ENCODE measurements at places on chromosomes 2 and 18.

DNA sequence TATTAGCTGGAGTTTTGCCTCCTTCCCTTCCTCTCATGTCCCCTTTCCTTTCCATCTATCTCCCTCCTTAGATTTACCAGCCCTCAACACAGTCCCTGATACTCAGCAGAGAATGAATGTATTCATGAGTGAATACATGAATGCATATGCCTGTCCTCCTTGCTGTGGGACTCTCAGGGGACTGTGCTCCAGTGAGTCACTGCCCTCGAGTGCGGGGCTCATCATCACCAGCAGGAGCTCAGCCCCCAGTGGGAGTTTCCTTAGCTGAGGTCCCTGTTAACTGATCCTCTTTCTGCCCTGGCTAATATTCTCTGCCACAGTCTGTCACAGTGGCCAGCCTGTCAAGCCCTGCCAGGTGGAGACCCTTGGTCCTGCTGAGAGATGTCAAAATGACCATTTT is 104.9 kb upstream of the LHCGR start:
- no peak for DNase-seq

DNA sequence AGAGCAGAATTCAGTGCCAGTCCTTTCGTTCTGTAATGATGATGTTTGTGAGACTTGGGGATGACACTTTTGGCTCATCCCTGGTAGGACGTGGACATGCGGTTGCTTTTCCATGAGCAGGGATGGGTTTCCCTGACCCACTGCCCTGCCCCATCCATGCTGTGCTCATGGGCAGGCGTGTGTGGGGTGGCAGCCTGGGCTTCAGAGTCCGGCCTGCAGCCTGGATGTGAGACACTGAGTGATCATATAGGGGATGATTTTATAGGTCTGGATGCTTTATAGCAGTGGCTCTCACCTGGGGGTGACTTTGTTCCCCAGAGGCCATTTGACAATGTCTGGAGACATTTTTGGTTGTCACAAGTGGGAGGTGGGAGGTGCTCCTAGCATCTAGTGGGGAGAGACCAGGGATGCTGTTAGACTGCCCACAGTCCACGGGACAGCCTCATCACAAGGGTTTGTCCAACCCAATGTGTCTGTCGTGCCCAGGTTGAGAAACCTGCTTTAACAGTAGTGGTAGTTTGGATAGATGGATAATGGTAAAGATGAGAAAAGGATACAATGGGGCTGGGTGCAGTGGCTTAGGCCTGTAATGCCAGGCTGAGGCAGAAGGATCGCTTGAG is 38.9 kb downstream of the LDLRAD4 start:
- no peak for DNase-seq

DNA sequence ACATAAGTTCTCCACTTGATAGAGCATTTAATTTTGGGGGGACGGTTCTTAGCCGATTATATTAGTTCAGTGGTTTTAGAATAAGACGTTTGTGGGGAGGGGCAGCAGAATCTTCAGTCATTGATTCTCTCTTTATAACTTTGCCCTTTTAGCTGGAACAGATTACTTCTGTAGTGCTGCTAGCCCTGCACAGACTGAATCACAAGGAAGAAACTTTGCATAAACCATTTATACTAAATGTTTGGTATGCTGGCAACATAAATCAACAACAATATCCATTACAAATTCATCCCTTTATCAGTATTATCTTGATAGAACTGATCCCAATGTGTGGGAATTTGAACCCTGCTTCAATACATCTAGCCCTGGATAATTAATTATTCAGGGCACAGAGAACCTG is 112.2 kb downstream of the GPD2 start:
- DNase-seq = no peak

- DNase-seq = no peak
These were observed 31.6 kb upstream of the RNF149 start for GRCh38 chr2:101340141-101340551.

All from activated CD4-positive, alpha-beta T cell treated with anti-CD3 and anti-CD28 coated beads, Interleukin-2, amount 10 ng/mL, durations not matched to agents 24 days and 14 days (primary cell).